ENCODE measurements at places on chromosomes 6 and 20.

DNA sequence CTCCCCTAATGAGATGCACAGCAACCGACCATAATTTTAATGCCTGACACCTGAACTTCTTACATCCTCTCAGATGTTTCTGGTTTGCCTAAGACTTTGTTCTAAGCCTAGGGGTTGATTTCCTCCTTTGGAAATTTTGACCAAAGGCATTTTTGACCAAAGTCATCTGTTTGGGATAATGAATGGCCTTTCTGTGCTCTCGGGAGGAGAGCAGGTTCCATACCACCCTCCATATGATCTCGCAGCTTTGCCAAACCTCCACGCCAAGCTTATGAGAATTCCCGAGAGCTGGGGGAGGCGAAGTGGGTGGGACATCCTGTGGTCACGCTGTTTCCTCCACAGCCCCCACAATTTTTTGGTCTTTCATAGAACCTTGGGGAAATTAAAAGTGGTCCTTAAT is 91.7 kb downstream of the SCML4 start:
- DNase-seq: no peak

DNA sequence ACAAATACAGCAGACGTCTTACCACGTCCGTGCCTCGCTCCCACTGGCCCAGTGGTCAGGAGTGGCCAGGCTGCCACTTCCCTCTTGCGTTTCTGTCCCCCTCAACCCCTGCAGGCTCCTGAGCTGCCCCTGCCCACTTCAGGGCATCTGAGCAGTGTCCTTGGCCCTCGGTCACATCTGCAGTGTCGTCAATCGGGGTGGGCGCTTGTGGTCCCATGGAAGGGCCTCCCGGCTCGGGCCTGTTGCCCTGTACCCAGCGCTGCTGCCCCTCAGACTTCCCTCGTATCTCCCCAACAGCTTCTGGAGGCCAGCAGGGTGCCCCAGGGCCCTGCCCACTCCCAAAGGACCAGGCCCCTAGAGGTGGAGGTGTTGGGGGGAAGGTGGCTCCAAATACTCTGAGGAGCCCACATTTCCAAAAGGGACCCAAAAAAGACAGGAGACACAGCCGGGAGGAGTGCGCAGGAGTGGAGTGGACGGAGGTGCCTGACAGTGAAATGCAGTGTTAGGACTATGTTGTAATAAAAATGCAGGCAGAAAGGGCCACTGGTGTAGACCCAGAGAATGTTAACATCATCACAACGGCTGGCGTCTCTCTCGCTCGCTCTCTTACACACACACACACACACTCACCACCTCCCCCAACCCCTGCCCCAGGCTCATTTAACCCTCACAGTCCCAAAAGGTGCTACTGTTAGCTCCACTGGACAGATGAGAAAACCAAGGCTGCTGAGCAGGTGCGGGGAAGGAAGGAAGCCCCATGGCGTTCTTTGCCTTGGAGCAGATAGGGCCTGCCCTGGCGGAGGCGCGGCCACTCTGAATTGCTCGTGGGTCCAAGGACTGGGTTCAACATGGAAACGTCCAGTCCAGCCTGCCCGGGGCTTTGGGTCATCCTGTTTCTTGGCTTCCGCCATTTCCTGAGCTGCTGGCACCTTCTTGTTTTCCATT is 343.9 kb downstream of the ZFAND3 start:
- DNase-seq: no peak

GRCh38 chr6:40936818-40937251 is 102.2 kb downstream of the UNC5CL start:
- no peak for DNase-seq

DNA sequence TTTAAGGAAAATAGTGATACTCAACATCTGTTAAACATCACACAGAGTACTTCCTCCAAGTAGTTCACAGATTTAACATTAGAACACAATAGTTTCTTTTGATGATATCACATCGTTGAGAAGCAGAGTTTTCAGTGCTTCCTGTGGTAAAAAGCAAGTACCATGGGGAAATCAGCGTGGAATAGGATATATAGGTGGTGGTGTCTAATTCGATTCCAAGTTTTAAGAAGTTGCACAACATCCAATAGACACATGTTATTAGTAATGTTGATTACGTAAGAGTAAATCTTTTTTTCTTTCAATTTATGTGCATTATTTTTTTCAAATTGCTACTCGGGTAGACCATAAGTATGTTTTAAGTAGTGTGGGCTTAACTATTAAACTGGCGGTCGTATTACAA is 360.7 kb downstream of the NKAIN2 start:
- no peak for DNase-seq

DNA sequence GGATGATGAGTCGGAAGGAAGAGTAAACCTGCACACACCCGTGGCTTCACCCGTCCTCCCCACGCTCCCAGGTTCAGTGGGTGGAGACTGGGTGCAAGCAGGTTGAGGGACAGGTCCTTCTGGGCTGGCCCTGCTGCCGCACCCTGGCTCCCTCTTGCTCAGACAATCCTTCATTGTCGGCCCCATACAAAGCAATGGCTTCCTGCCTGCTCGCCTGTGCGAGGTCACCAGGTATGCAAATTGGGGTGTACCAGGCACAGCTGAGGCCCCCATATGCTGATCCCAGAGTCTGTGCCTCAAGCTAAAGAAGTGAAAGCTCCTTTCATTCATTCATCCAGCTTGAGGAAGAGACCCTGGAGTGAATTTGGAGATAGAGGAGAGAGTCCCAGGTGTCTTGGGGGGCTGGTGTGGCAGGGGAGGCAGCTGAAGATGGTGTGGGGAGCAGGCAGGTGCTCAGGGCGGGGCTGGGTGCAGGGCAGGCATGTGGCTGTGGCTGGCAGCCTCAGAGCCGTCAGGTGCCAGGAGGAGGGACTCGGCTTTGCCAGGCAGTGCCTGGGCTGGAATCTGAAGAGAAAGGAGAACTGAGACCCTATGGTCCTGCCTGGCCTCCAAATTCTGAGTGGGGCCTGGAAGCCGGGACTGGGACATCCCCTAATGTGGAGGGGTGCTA is 4.7 kb downstream of the SLCO4A1 start:
- no peak for DNase-seq

GRCh38 chr6:115902436-115902835 is 158.3 kb downstream of the FRK start:
- no peak for DNase-seq

- DNase-seq: no peak
These were observed 31.7 kb downstream of the MOXD1 start for GRCh38 chr6:132369526-132369925.

DNA sequence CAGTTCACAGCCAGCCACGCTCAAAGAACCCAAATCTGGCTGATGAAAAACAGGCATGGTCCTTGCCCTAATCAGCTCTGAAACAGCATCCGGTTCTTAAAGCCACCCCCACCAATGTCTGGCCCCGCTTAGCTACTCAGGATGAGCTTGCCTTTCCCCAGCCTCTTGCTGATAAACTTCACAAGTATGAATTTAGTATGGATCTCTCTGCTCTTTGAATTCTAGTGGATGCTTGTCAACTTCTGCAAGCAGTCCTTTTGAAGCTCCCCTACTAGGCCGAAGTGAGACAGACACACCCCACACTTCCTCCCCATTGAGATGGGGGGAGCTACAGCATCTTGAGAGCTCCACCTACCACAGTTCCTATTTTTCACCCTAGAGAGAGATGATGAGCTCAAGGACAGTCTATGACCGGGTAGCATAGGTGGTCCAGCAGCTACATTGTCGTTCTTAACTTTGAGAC is 36.7 kb downstream of the EBF4 start:
- DNase-seq: no peak

GRCh38 chr6:131773284-131773950 is 34.4 kb upstream of the ENPP1 start:
- no peak for DNase-seq

- no peak for DNase-seq
These were observed 24.3 kb downstream of the TOP1 start for GRCh38 chr20:41052742-41053419.

DNA sequence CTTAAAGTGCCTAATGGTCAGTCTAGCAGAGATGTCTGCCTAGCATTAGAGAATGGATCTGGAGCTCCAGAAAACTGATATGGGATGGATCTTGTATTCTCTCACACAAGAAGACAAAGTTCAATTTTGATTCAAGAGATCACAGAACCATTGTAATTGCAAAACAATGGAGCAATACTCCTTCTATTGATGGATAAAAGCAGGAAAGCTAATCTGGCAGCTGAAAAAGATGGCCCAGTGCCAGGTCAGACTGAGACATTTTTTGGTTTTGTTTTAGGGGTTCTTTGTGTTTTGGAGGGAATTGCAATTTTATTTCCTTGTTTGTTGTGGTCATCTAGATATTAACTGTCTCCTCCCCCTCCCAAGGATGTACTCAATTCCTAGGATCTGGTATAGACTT is 14.6 kb upstream of the ZNF133 start:
- DNase-seq: no peak

GRCh38 chr6:125098253-125098652 is 55.3 kb upstream of the TPD52L1 start:
- no peak for DNase-seq

- DNase-seq: no peak
These were observed 96.2 kb downstream of the TTLL2 start for GRCh38 chr6:167420858-167421766.

DNA sequence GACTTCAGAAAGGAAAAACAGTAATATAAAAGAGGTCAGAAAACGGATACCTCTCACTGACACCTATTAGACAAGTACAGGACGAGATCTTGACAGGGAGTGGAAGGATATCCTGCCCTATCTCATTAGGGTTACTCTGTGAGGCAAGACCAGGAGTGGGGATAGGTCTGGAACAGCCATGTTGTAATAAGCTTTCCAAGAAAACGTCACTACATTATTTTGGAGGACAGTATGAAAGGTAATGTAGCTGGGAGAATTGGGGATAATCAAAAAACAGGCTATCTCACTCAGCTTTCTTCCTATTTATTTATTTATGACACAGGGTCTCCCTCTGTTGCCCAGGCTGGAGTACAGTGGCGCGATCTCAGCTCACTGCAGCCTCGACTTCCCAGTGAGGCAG is 25.3 kb downstream of the HMGN4 start:
- DNase-seq: no peak

- DNase-seq: no peak
These were observed 31.1 kb downstream of the CEBPB start for GRCh38 chr20:50221501-50222308.

Data from astrocyte of the cerebellum (primary cell).